Epithelial cell of prostate (primary cell): ENCODE measurements at places on chromosomes 16 and 17.

DNA sequence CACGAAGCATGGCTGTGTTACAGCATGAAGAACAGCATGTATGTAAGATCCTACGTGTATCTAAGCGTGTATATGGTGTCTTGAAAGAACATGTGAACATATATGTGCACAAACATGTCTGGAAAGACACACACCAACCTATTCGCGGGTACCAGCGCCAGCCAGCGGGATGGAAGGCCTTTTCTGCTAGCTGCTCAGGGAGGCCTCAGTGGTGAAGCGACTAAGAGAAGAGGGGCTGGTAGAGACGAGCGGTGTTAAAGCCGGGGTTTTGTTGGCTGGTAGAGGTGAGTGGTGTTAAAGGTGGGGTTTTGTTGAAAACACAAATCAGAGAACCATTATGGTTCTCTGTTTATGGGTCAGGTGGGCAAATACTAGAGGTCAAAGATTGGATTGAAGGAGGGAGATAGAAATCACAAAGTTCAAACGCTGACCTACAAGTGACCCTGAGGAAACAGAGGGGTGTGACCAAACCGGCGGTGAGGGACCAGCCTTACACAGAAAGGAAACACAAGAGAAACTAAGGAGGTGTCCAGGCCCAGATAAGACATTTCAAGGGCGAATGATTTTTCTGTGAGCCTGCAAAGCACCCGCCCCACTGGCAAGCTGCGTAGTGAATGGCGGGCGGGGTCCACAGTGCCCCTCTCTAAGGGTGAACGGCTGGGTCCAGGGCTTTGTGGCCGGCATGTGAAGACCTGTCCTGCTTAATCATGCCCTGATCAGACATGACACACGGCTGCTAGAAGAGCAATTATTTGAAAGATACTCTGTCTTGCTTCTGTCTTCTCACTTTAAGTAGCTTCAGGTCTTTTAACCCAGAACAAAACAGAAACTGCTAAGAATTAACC, 8.1 kb downstream of the ZCCHC14 start:
- DNase-seq = no peak

DNA sequence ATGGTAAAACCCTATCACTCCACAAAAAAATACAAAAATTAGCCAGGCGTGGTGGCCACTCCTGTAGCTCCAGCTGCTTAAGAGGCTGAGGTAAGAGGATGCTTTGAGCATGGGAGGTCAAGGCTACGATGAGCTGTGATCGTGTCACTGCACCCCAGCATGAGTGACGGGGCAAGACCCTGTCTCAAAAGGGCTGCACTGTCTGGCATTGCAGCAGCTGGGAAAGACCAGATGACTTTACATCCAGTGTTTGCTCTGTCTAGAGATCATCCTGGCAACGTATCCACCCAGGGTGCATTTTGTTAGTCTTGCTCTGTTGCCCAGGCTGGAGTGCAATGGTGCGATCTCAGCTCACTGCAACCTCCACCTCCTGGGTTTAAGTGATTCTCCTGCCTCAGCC, 52.0 kb downstream of the MRM3 start:
- DNase-seq = no peak

GRCh38 chr17:67362173-67362572, 4.2 kb downstream of the PSMD12 start:
- DNase-seq = no peak

DNA sequence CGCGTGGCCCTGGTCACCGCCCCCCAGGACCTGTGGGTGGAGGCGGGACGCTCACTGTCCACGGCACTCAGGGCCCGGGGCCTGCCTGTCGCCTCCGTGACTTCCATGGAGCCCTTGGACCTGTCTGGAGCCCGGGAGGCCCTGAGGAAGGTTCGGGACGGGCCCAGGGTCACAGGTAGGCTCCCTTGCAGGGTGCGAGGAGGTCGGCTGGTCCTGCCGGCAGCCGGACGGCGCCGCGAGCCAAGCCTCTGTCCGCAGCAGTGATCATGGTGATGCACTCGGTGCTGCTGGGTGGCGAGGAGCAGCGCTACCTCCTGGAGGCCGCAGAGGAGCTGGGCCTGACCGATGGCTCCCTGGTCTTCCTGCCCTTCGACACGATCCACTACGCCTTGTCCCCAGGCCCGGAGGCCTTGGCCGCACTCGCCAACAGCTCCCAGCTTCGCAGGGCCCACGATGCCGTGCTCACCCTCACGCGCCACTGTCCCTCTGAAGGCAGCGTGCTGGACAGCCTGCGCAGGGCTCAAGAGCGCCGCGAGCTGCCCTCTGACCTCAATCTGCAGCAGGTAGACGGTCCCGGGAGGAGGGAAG, 1.3 kb downstream of the GUCY2D start:
- DNase-seq = no peak

DNA sequence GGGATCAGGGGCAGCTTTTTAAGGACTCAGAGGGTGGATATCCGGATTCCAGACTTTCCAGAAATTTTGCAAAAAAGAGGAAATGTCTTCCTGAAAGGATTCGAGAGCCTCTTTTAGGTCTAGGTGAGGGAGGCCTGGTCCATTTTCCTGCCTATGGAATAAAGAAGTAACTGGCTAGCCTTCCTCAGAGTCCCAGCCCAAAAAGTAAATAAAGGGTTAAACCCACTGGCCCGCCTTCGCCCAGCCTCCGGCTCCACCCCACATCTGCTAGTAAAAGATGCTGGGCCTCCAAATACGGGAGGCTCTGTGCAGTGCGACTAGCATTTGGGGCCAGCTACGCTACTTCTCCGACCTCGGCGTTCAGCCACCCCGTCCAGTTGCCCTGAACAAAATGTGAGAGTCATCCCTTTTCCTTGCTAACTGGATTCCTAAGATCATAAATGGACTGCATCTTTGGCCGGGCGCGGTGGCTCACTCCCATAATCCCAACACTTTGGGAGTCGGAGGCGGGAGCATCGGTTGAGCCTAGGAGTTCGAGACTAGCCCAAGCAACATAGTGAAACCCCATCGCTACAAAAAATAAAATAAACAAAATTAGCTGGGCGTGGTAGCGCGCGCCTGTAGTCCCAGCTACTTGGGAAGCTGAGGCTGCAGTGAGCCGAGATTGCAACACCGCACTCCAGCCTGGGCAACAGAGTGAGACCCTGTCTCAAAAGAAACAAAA, 824 bp upstream of the MPP2 start:
- DNase-seq = no peak

GRCh38 chr16:5447734-5448133, 350.1 kb upstream of the EEF2KMT start:
- DNase-seq = no peak

DNA sequence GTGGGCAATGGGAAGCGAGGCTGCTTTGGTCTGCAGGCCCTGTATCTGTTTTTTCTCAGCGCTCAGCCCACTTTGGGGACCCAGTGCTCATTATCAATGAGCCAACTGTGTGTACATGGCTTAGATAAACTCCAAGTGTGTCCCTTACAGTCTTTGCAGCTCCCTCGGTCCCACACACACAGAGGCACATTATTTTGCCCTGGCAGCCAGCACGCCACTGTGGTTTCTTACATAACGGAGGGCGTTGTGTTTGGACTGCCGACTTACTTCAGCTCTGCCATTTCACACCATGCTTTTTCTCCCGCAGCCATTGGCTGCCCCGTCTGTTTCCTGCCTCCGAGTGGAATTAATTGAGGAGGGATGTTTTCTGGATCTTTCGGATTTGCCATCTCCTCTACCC, 56.5 kb upstream of the CLEC18A start:
- no peak for DNase-seq

DNA sequence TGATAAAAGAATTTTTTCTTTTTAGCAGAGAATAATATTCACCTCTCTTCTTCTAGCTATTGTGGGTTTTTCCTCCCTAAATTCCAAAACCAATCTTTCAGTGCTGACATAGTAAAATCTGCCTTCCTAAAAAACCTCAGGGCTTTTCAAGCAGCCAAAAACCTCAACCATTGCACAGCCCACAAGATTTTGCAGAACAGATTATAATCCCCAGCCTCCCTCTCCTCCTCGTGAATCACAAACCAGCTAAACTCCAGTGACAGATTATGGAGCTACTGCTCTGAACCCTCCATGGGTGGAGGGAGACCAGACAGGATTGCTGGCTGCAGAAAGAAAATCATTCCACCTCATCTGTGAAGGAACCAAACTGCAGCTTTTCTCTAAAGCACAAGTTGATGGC, 341.6 kb downstream of the SOX9 start:
- no peak for DNase-seq

DNA sequence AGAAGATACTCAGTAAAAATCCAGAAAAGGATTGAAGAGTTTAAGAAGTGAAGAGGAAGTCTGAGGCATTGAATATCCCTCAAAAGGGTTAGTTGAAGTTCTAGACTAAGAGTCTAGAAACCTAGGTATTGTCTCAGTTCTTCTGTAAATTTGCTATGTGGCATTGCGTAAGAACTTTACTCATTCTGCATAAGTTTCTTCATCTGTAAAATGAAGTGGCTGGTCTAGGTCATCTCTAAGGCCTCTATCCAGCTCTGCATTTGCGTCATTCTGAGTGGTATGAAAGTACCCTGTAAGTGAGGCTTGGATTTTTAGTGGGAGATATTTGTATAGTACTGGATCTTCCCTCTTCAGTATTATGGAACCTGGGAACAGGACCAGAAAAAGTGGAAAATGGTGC, 130.2 kb downstream of the MYO1D start:
- peak; percentile 10 for DNase-seq

GRCh38 chr17:35291802-35292201, 48.9 kb downstream of the SLFN5 start:
- no peak for DNase-seq

GRCh38 chr16:20910781-20911321, 10.3 kb downstream of the LYRM1 start:
- peak; percentile 88 for DNase-seq

DNA sequence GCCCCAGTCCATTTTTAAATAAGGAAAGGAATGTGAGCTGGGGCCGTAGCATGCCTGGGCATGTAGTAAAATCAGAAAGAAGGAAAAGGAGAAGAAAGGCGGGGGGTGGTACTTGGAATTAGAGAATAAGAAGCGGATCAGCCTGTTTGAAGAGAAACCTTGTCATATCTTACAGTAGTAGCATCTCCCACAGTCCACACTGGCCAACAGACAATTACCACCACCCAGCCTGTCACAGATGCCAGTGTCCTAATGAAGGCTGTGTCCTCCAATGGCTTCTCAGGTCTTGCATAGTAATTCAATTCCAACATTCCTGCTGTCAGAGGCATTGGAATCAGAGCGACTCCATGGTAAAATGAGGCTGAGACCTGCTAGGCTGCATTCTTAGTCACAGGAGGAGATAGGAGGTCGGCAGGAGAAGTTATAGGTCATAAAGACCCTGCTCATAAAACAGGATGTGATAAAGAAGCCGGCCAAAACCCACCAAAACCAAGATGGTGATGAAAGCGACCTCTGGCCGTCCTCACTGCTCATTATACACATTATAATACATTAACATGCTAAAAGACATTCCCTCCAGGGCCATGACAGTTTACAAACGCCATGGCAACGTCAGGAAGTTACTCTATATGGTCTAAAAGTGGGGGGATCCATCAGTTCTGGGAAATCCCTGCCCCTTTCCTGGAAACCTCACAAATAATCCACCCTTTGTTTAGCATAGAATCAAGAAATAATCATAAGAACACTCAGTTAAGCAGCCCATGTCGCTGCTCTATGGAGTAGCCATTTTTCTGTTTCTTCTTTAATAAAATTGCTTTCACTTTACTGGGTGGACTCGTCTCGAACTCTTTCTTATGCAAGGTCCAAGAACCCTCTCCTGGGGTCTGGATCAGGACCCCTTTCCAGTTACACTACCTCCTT, 9.6 kb upstream of the AKAP10 start:
- DNase-seq = no peak

GRCh38 chr16:83630979-83631378, 176.8 kb upstream of the HSBP1 start:
- DNase-seq = no peak

- DNase-seq = no peak
Measured at GRCh38 chr17:39757176-39757662, 19.5 kb downstream of the GRB7 start.
